ENCODE measurements at places on chromosomes 5 and 9. TPM values are rescaled to one million over a fixed set of nuclear protein-coding genes. Genes with fewer than 3 reads are reported as not detected.

ZNF658 gene
- polyA plus RNA-seq = 1.3 TPM

LCN12 gene
- 0.02 TPM for polyA plus RNA-seq

OCLN gene
- 3.1 TPM for polyA plus RNA-seq

SLCO6A1 gene
- polyA plus RNA-seq = not detected

ZDHHC11B gene
- not detected for polyA plus RNA-seq

KIF20A gene
- polyA plus RNA-seq = 68.7 TPM

DNA sequence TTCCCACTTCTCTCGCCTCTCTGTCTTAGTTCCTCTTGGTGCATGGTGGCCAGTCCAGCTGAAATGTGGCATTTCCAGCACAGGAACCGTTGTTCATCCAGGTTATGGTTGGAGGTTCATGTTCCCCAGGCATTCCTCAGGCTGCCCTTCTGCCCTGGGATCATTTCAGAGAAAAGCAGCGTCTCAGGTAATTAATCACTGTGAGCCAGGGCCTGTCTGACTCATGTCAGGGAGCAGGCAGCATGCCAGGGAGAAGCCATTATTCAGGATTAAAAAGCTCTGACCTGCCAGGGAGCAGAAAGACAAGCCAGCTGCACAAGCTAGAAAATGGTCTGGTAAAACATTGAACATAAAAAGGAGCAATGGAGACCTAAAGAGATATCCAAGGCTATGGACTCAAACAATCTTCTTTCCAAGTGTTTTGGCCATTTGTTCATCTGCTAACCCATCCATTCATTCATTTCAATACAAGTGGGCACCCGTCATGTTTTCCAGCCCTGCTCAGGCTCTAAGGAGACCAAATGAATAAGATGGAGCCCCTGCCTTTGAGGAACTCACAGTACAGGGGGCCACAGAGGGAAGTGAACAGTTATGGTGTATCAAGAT lies 241.4 kb downstream of the DRD1 start:
- DNase-seq = peak; percentile 59
- peaks cover 6% of the 10 kb centered on the region for H3K4me1 ChIP-seq
- no peaks in the 10 kb centered on the region for H3K36me3 ChIP-seq
- H3K4me3 ChIP-seq = no peak overlapping the region
- H3K27ac ChIP-seq = no peak overlapping the region

DNA sequence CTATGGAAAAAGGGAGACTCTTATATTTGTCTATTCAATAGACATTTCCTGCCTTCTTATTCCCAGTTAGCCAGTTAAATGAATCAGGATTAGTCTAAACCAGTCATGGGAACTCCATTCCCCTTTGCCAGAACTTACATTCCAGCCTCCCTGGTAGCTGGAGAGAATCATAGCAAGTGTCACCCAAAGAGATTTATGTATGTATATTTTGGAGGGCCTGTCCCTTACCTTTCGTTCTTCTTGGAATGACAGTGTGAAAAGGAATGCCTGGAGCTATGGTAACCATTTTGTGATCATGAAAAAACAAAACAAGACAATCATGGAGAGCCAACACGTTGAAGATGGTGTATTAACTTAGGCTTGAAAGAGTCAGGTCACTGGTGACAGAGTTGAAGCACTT lies 627.7 kb downstream of the CCDC171 start:
- DNase-seq = peak; percentile 79
- no peaks in the 10 kb centered on the region for H3K36me3 ChIP-seq
- H3K4me1 ChIP-seq = no peaks in the 10 kb centered on the region
- no peak overlapping the region for H3K4me3 ChIP-seq
- no peaks in the 10 kb centered on the region for H3K27me3 ChIP-seq
- H3K27ac ChIP-seq = no peak overlapping the region

- no peak overlapping the region for H3K4me3 ChIP-seq
- DNase-seq = no peak
- H3K27me3 ChIP-seq = no peaks in the 10 kb centered on the region
- H3K36me3 ChIP-seq = no peaks in the 10 kb centered on the region
- peaks cover 7% of the 10 kb centered on the region for H3K4me1 ChIP-seq
- H3K27ac ChIP-seq = no peak overlapping the region
These were observed 77.8 kb downstream of the ZCCHC7 start for GRCh38 chr9:37198039-37198729.

Data from fibroblast of lung (primary cell).